Uterine smooth muscle cell (primary cell): ENCODE measurements at places on chromosomes 2 and 18. TPM values are rescaled to one million over a fixed set of nuclear protein-coding genes. Genes with fewer than 3 reads are reported as not detected.

The POTEI gene
- not detected in 2 replicates for total RNA-seq

The ACMSD gene
- not detected in 2 replicates for total RNA-seq

The COMMD1 gene
- total RNA-seq, result 42.8 and 44.5 TPM in 2 replicates

The SPDYA gene
- 1.6 and 1.9 TPM in 2 replicates for total RNA-seq

The XRCC5 gene
- 222 and 386 TPM in 2 replicates for total RNA-seq

The ADD2 gene
- 0.37 and 0.55 TPM in 2 replicates for total RNA-seq

The DSC1 gene
- not detected in 2 replicates for total RNA-seq

The EMILIN1 gene
- 196 and 328 TPM in 2 replicates for total RNA-seq

The PSMA8 gene
- not detected in 2 replicates for total RNA-seq

The RTKN gene
- total RNA-seq, result 12.9 and 14.6 TPM in 2 replicates

The UNC80 gene
- under 0.01 TPM in 1 of 2 replicates, not detected in the other for total RNA-seq

The TRIM43 gene
- not detected in 2 replicates for total RNA-seq

The RAX gene
- total RNA-seq, result not detected in 2 replicates

The GRB14 gene
- 0.89 and 1.00 TPM in 2 replicates for total RNA-seq

The BCL11A gene
- total RNA-seq, result 0.37 and 0.44 TPM in 2 replicates

The CDH19 gene
- total RNA-seq, result under 0.01 TPM in 1 of 2 replicates, not detected in the other

The NGEF gene
- 1.2 and 13.7 TPM in 2 replicates for total RNA-seq

The GDF7 gene
- total RNA-seq, result 4.0 and 4.1 TPM in 2 replicates

The COBLL1 gene
- total RNA-seq, result 9.1 and 14.5 TPM in 2 replicates

The CCDC138 gene
- total RNA-seq, result 4.2 and 7.4 TPM in 2 replicates

The TM4SF20 gene
- not detected in 2 replicates for total RNA-seq

The CBLN2 gene
- 0.11 TPM in 1 of 2 replicates, not detected in the other for total RNA-seq

The SPHKAP gene
- total RNA-seq, result 1.2 and 4.0 TPM in 2 replicates

The ANKRD29 gene
- 2.3 and 6.1 TPM in 2 replicates for total RNA-seq

The ELOA2 gene
- total RNA-seq, result not detected in 2 replicates

The TOGARAM2 gene
- under 0.01 and 0.11 TPM in 2 replicates for total RNA-seq

The CCL20 gene
- not detected in 2 replicates for total RNA-seq

The AMER3 gene
- not detected in 2 replicates for total RNA-seq

The HRH4 gene
- total RNA-seq, result under 0.01 and 0.12 TPM in 2 replicates

The MITD1 gene
- total RNA-seq, result 32.1 and 40.6 TPM in 2 replicates

The HEATR5B gene
- 24.1 and 26.8 TPM in 2 replicates for total RNA-seq

The FAHD2A gene
- 44.3 and 52.2 TPM in 2 replicates for total RNA-seq

The PAIP2B gene
- total RNA-seq, result 1.1 and 1.6 TPM in 2 replicates

The SP5 gene
- total RNA-seq, result not detected in 2 replicates

The PJVK gene
- total RNA-seq, result 2.0 and 2.2 TPM in 2 replicates

The TUBA3E gene
- total RNA-seq, result not detected in 2 replicates

The SULT1C4 gene
- total RNA-seq, result 0.75 TPM in 1 of 2 replicates, not detected in the other

The CNDP1 gene
- 0.12 TPM in 1 of 2 replicates, not detected in the other for total RNA-seq

The IL1R2 gene
- not detected in 2 replicates for total RNA-seq

The MAPRE2 gene
- total RNA-seq, result 12.2 and 13.9 TPM in 2 replicates

The LONRF2 gene
- 6.5 and 7.6 TPM in 2 replicates for total RNA-seq

The ANKRD30B gene
- 0.12 and 0.55 TPM in 2 replicates for total RNA-seq

The PCARE gene
- not detected in 2 replicates for total RNA-seq

The USP34 gene
- 117 and 135 TPM in 2 replicates for total RNA-seq

The SLC11A1 gene
- total RNA-seq, result 0.11 and 0.25 TPM in 2 replicates

The ASXL3 gene
- 0.87 and 3.3 TPM in 2 replicates for total RNA-seq

The UGP2 gene
- 114 and 127 TPM in 2 replicates for total RNA-seq

The ACADL gene
- 0.11 and 0.50 TPM in 2 replicates for total RNA-seq

The WDR33 gene
- total RNA-seq, result 24.9 and 34.0 TPM in 2 replicates
